NCI-H460 (cell line): ENCODE measurements at places on chromosomes 12 and 14.

- no peak for DNase-seq
These were observed 11.9 kb upstream of the CCND2 start for GRCh38 chr12:4261655-4262054.

GRCh38 chr12:65282840-65283239 lies 4.4 kb downstream of the MSRB3 start:
- no peak for DNase-seq

GRCh38 chr12:86697916-86698640 lies 441.9 kb upstream of the MGAT4C start:
- no peak for DNase-seq

DNA sequence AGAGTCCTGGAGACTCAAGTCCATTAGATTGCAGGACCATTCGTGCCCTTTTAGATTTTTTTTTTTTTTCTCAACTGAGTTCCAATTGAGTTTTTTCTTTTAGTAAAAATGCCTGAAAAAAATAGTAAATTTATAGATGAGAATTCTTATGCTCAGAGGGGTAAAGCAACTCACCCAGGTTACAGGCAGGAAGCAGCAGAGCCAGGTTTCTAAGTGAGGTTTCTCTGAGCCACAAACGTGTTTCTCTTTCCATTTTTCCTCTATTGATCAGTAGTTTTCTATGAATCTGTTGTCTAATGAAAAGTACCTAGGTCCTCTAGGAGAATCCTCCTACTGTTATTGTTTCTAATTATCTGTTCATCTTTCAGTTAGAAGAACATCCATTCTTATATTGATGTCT lies 66.4 kb upstream of the C12orf71 start:
- no peak for DNase-seq

DNA sequence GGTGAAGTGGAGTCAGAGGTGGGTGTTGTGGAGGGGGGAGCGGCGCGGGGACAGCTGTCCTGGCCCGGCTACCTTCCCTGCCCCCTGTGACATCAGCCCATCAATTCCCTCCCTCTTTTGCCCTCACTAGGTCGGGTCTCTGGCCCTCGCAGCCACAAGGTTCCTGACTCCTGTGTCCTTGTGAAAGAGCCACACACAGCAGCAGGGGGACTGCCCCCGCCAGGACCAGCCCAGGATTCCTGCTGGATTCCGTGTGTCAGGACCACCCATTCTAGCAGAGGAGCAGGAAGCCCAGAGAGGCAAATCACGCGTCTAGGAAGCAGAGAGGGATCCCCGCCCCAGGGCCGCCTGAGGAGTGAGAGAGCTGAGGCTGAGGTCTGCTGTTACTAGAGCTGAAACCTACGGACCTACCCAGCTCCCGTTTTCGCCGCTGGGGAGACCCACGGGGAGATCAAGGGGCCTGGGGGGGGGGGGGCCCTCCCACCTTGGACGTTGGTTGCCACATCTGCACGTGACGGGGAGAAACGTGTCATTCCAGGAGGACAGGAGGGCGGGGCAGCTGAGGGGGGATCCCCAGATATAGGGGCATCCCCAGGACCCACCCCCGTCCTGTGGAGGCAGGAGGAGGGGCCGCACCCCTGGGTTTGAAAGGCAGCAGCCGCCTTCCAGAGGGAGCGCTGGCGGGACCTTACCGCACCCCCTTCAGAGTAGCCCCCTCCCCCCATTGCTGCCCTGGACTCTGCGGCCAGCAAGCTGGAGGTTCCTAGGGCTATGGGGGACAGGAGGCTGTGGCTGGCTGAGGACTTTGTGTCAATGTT lies 12.5 kb upstream of the INF2 start:
- no peak for DNase-seq

- DNase-seq: no peak
These were observed 19.9 kb upstream of the GPR68 start for GRCh38 chr14:91264151-91265150.

DNA sequence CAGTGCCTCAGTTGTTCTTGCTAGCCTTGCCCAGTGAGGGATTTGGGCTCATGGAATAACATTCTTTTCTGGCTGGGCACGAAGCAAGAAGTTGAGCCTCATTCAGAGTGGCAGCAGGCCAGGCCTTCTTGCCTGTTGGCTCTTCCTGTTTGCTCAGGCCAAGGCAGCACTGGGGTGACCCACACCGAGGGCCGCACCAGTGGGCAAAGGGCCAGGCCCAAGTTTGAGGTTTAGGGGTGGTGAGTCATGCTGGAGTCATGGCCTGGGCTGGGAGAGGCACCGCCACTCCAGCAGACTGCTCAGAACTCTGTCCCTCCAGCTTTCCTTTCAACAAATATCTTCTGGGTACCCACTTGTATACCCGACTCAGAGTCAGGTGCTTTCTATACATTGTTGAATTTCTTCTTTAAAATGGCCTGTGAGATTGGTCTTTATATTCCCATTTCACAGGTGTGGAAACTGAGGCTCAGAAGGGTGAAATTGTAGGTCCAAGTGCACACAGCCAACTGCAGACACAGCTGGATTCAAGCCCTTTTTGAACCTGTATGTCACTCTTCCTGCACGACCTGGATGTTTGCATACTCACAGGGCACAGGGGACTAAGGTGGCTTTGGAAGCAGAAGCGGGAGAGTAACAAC lies 279.4 kb downstream of the FOXN3 start:
- DNase-seq: no peak
